ENCODE measurements at places on chromosomes 2 and 18. TPM values are rescaled to one million over a fixed set of nuclear protein-coding genes. Genes with fewer than 3 reads are reported as not detected.

The SAG gene
- total RNA-seq: not detected

The IL1R2 gene
- not detected for total RNA-seq

The CELF4 gene
- not detected for total RNA-seq

The RTP5 gene
- 0.53 TPM for total RNA-seq

The ABHD1 gene
- total RNA-seq: 1.4 TPM

The RNF125 gene
- 31.2 TPM for total RNA-seq

The IL1RL1 gene
- total RNA-seq: not detected

- no peak for DNase-seq
These were observed 132.3 kb upstream of the TFPI start for GRCh38 chr2:187686416-187687024.

DNA sequence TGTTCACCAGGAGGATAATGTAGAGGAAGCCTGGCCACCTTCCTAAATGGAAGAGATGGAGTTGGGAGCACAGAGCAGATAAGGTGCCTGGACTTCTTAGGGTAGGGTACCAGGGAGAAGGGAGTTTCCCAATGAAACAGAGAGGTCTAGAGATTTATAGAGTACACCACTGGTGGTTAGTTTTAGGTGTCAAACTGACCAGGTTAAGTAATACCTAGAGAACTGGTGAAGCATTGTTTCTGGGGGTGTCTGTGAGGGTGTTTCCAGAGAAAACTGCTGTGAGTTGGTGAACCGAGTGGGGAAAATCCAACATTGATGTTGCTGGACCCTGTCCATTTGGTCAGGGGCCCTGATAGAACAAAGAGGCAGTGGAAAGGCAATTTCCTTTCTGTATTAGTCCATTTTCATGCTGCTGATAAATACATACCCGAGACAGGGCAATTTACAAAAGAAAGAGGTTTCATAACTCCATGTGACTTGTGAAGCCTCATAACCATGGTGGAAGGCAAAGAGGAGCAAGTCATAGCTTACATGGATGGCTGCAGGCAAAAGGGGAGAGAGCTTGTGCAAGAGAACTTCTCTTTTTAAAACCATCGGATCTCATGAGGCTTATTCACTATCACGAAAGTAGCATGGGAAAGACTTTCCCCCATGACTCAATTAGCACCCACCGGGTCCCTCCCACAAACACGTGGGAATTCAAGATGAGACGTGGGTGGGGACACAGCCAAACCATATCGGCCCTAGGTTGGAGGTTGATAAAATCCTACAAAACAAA is 260.8 kb downstream of the CBLN2 start:
- no peak for DNase-seq

DNA sequence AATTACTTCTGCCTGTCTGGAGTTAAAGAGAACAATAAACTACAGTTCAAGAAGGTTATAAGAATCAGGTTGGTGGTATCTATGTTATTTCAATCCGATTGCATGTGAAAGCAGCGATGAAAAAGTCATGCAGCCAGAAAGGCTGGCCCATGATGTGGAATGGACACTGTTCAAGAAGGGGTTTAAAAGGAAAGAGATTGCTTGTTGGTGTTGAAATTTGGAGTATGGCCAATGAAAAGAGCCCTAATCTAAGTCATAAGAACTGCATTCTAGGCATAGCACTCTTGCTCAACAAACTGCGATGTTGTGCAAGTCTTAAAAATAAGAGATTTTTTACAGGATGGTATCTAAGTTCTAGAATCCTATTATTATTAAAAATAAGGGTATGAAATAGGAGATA is 61.3 kb downstream of the EFEMP1 start:
- no peak for DNase-seq

DNA sequence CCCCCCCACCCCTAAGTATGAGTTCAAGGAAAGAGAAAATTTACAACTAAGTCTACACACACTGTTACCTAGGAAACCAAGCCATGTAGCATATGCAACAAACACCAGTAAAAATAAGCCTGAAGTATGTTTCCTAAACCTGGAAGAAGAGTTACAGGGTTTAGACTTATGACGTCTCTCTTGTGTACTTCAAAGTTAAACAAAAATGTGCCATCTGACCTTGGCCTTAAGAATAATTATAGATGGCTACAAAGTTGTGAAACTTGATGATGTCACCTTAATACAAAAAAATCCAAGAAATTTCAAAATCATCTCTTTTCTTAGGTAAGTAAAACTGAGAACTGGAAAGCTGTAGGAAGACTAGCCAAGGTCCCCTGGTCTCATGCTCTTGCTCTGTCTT is 297.6 kb upstream of the NRXN1 start:
- no peak for DNase-seq

DNA sequence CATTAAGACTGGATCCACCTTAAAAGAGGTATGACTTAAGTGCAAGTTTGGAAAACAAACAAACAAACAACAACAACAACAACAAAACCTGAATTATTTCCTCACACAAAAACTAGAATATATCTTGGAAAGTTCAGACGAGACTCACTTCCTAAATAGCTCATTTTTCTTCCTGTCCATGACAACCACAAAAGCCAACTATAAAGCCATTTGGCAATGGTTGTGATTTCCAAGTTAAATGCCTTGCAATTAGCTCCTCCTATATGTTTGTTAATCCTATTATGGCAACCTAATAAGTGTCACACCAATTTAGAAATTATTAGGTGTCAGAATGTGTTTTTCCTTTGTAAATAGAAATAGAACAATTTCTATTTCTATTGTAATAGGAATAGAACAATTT is 91.6 kb upstream of the ARL5A start:
- no peak for DNase-seq

- DNase-seq: no peak
These were observed 375.8 kb upstream of the NXPH2 start for GRCh38 chr2:139155991-139156390.

GRCh38 chr2:122734766-122735424 is 979.4 kb downstream of the TSN start:
- DNase-seq: no peak

DNA sequence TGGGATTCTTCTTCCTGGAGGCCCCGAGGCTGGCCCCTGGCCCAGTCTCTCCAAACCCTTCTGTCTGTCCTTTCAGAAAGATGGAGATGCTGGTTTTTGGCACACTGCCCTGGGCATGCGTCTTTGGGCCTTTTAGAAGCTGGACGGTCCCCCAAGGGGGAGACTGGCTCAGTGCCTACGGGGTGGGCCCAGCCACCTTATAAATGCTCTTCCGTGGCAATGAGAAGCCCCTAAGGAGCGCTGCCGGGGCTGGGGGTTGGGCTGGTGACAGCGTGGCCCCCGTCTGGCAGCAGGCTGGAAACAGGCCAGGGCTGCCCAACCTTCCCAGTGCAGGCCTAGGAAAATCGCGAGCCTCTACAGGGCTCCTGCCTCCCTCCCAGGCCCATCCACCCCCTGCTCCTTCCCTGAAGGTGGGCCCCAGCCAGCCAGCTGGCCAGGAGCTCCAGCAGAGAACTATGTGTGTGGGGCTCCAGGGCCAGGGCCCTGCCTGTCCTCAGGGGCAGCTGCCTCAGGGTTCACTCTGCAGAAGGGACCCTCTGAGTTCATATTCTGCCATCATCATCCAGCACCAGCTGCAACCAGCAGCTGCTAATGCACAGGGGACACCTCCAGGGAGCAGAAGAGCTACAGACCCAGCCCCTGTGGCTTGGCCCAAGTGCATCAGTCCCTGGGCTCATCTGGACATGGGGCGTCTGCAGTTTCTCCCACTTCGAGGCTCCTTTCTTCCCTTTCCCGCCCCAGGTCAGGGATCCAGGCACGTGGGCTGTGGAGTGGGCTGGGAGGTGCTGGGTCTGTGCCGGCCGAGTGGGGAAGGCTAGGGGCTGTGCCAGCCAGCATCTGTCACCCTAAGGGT is 107.6 kb upstream of the OTOS start:
- no peak for DNase-seq

DNA sequence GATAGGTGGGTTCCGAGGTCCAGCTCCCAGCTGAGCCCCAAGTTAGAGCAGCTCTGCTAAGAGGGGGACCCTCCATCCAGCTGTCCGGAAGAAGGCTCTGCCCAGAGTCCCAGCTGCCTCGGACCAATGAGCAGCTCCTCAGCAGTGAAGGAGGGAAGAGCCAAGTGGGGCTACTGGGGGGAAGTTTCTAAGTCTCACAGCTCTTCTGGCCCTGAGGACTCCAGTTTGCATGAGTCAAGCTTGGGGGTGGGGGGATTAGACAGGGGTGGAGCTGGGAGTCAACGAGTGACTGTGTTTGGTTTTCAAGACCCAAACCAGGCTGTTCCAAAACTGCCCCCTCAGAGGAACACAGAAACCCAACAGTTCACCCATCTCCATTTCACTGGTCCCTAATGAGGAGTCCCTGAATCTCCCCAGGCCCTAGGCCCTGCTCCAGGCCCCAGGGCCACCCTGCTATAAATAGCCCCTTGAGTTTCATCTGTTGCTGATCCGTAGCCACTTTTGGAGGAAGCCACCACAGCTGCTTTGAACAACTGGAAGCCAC is 100.9 kb downstream of the TNS1 start:
- no peak for DNase-seq

- peak; percentile 49 for DNase-seq
These were observed at the start of gene SH3BP4 for GRCh38 chr2:234951664-234952269. TSS of gene SH3BP4 (plus strand) at chr2:234952017. CDS start at chr2:235035003, 82,986 bp downstream.

DNA sequence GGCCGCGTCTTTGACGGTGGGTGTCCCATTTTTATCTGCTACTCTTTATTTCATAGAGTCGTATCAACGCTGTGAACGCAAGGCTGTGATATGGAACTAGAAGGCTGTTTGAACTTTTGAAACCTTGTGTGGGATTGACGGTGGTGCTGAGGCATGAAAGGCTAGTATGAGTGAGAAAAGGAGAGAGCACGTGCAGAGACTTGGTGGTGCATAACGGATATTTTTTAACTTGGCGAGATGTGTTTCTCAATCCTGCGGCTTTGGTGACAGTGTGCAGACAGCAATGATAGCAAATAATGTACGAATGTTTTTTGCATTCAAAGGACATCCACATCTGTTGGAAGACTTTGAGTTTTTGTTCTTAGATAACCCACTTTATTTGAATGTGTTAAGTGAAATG is 6.2 kb downstream of the HES6 start:
- no peak for DNase-seq

GRCh38 chr18:78753240-78753639 is 226.4 kb upstream of the SALL3 start:
- DNase-seq: no peak

GRCh38 chr2:152198499-152198898 is 22.9 kb upstream of the STAM2 start:
- no peak for DNase-seq

DNA sequence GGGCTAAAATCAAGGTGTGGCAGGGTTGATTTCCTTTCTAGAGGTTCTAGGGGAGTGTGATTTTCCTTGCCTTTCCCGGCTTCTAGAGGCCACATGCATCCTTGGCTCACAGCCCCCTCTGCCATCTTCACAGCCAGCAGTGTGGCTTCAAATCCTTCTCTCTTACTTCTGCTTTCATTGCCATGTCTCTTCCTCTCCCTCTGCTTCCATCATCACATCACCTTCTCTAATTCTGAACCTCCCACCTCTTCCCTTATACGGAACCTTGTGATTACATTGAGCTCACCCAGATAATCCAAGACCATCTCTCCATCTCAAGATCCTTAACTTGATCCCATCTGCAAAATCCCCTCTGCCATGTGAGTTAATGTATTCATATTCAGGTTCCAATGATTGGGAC is 56.2 kb upstream of the RMDN2 start:
- no peak for DNase-seq

All from activated naive CD8-positive, alpha-beta T cell treated with anti-CD3 and anti-CD28 coated beads, Interleukin-2, amount 10 ng/mL, durations not matched to agents 7 days and 5 days (primary cell).